ENCODE measurements at places on chromosomes 13 and 19.

GRCh38 chr19:45779231-45780145, 2.8 kb downstream of the DMPK start:
- DNase-seq = peak; percentile 95

DNA sequence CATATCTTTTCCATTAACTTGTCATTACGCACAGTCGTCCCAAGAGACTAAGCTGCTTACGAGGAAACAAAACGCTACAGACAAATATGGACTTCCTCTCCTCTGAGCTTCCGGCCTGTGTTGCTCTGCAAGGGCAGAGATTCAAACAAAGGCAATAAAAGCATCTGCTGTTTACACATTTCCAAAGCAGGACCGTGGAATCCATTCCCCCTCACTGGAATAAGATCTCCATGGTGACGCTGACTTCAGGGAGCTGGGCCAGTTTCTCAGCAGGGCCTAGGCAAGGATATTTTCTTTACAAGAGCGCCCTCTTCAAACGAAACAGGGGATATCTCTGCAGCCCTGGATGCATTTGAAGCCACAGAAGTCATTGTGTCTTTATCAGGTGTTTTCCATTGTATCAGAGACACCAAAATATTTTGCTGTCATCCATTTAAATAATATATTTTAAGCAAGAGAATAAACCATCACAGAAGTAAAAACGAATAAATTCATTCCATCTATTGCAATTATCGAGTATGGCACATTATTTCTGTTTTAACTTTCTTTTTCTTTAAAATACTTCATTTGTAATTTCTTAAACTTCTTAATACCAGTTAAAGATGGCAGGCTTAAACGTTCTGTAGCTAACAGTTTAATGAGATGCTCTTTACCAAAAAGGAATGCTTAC, 177.5 kb downstream of the DCLK1 start:
- DNase-seq = peak; percentile 100

- DNase-seq = no peak
Measured at GRCh38 chr19:38801359-38802095, 11.2 kb downstream of the LGALS4 start.

DNA sequence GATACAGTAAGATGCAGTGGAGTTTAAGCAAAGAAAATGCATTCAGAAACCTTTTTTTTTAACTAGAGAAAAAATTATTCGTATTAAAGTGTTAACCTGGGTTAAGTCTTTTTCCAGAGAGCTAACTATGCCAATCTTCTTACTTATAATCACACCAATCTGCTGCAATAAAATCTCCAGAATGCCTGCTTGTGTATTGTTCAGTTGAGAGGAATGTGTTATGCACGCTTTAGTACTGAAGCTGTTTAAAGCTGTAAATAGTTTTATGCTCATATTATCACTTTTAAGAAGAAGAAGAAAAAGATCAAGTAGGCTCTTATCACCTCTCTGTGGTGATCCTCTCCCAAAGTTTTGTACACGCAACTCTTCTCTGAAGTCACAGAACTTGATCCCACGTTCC, 528.7 kb downstream of the RFC3 start:
- no peak for DNase-seq

DNA sequence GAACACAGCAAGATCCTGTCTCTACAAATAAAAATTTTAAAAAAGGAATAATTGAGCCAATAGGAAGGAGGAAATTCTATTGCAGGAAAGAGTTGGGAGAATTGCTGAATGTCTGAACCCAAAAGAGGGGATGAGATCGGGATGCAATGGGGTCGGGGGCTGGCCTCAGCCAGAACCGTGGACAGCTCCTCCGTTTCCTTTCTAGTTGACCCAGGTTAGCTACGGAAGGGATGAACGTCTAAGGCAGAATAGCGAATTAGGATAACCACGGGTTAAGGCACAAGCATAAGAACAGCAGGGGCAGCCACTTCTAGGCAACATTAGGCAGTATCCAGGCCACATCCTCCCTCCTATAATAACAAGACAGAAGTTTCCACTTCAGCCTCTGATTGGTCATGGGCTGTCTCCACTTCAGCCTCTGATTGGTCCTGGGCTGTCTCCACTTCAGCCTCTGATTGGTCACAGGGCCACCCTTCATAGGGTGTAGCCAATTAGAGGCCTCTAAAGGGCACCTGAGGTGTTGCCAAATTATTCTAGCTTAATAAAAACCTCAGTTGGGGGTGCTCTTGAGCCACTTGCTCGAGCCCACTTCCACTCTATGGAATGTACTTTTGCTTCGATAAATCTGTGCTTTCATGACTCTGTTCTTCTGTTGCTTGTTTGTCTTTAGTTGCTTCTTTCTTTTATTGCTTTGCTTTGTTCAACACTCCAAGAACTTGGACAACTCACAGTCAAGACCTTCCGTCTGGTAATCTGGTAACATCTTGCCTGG, 24.9 kb upstream of the TPM4 start:
- DNase-seq = no peak

- DNase-seq = peak; percentile 99
Measured at GRCh38 chr13:101875717-101876393, 423.4 kb downstream of the ITGBL1 start.

- DNase-seq = no peak
Measured at GRCh38 chr13:110433014-110433413, 125.9 kb downstream of the COL4A2 start.

All from NCI-H526 (cell line).